ENCODE measurements at places on chromosomes 13 and 19. TPM values are rescaled to one million over a fixed set of nuclear protein-coding genes. Genes with fewer than 3 reads are reported as not detected.

F10 gene
- not detected for total RNA-seq

FCER2 gene
- total RNA-seq: not detected

ZNF541 gene
- 0.13 TPM for total RNA-seq

PNMA8A gene
- 8.1 TPM for total RNA-seq

CLEC4G gene
- total RNA-seq: not detected
